ENCODE measurements at places on chromosomes 2 and 18. TPM values are rescaled to one million over a fixed set of nuclear protein-coding genes. Genes with fewer than 3 reads are reported as not detected.

The ANKRD62 gene
- not detected for total RNA-seq

The SPP2 gene
- not detected for total RNA-seq

The TANC1 gene
- total RNA-seq = 0.97 TPM

GRCh38 chr2:16221461-16222010 is 281.2 kb downstream of the MYCN start:
- DNase-seq = no peak
- no peaks in the 10 kb centered on the region for H3K36me3 ChIP-seq
- H3K27me3 ChIP-seq = peaks cover 10% of the 10 kb centered on the region

The TCF4 gene
- 1.3 TPM for total RNA-seq

The LCT gene
- 0.31 TPM for total RNA-seq

The IER3IP1 gene
- total RNA-seq = 15.4 TPM

DNA sequence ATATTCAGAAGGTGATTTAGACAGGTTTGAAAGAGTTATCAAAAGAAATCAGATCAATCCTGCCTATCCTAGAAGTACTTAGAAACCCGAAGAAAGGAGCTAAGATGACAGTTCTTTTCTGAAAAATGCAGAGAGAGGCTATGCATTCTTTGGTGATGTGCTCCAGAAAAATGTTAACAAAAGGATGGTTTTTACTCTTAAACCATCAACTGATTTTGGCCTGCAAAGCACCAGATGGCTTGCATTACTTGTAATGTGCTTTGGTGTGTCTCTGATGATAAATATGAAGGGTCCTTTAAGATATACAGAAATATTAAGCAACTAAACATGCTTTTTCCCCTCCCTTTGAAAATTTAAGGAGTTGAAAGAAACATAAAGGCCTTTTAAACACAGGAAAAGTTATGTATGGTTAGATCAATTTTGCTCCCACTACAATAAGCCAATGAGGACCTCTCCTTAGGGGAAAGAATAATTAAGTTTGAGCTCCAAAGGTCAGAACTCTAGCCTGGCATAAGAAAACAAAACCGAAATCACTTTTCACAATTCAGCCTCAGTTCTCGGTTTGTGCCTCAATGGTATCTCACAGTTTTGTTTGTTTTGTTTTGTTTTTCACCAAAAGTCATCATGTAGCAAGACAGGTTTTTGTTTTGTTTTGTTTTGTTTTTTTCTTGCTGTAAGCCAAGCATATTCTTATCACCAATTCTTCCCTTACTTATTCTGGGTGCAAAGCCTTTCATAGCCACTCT is 302.4 kb upstream of the NT5C1B start:
- peaks cover 4% of the 10 kb centered on the region for H3K36me3 ChIP-seq
- H3K27ac ChIP-seq = no peak overlapping the region
- no peak overlapping the region for H3K4me3 ChIP-seq

DNA sequence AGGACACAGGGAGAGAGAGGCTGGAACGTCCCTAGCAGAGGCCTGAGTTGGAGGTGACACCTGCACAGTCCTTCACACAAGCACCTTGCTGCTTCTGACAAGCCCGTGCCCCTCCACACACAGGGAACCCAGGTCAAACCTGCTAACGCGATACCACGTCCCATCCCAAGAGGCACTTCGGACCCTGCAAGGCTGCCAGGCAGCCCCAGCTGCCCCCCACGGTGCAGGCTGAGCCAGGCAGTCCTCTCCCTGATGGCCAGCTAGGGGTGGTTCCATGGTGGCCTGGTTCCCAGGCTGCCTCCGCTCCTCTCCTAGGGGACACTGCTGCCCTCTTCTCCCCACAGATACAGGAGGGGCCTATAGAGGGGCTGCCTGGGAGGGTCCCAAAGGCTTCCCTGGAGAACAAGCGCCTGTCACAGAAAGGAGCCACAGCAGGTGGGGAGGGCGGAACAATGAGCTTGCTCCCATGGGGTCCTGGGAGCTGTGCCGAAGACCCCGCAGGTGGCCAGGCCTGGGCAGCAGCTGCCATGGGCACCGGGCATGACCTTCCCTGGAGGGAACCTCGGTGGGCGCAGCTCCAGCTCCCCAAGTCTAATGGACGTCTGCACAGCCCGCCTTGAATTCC is 434.2 kb upstream of the MYT1L start:
- H3K4me3 ChIP-seq = no peak overlapping the region
- no peaks in the 10 kb centered on the region for H3K27me3 ChIP-seq
- H3K4me1 ChIP-seq = no peaks in the 10 kb centered on the region
- no peak overlapping the region for H3K27ac ChIP-seq
- DNase-seq = no peak

DNA sequence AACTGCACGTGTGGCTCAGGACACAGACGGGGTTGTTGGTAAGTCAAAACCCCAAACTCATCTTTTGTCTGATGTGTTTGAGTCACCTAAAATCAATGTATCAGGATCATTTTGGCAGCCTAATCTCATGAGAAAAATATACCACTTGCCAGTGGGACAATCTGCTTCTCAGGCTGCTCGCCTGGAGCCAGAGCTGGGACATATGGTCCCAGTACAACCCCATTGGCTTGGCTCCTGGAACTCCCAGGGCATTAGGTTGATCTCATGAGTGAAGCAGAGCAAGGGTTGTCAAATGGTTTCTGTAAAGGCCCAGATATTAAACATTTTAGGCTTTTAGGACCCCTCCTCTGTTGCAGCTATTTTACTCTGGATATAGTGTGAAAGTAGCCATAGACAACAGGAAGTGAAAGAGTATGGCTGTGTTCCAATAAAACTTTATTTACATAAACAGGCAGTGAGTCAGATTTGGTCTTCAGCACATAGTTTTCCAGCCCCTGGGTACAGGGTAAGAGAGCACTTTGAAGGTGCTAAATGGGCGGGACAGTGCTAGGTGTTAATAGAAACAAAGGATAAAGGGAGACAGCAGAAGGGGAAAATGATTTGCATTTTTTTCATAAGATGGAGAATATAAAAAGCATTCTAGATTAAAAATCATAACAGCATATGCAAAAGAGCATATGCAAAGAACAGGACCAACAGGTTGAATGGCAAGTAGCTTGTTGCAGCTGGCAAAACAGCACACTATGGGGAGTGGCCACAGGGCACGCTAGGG is 290.8 kb downstream of the KCNS3 start:
- peaks cover 12% of the 10 kb centered on the region for H3K27me3 ChIP-seq
- H3K4me1 ChIP-seq = no peaks in the 10 kb centered on the region
- no peak for DNase-seq
- H3K36me3 ChIP-seq = no peaks in the 10 kb centered on the region
- no peak overlapping the region for H3K4me3 ChIP-seq

GRCh38 chr18:22723773-22724172 is 209.4 kb upstream of the RBBP8 start:
- DNase-seq = no peak
- no peaks in the 10 kb centered on the region for H3K4me1 ChIP-seq
- no peak overlapping the region for H3K4me3 ChIP-seq
- no peak overlapping the region for H3K27ac ChIP-seq

The UBXN4 gene
- 81.8 TPM for total RNA-seq

DNA sequence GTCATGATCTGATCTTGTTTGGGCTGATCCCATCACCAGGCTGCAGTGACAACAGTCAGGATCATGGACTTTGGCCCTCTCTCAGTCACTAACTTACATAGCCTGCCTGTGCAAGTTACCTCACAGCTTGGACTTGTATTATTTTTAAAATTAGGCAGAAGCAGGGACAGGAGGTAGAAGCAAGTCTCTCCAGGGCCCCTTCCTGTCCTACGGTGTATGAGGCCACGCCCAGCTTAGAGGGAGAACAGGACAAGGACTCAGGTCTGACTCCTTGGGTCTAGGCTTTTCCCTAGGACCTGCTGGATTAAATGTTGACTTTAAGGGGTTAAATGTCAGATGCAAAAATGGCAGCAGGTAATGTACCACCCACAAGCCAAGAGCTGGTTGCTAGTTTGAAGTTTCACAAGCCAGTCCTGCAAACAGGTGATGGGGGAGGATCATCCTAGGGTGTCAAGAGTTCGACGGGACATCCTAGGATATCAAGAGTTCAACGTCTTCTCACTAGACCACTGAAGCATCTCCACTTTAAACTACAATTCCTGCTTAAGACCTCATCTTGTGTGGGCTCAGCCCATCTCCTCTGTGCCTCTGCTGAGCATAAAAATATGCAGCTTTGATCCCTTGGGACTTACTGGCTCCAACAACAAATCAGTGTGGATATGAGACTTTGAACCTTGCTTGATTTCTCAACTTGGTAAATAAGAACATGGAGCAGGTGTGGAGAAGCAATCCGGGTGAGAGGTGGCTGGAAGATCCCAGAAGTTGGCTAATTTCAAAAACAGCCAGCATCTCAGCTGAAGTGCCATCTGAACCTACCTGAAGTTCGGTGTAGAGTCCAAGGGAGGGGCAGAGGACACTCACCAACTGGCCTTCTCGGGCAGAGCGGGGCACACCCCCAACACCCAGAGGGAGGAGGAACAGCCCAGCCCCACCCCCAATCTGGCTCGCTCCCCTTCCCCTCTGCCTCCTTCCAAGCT is 39.5 kb downstream of the SFXN5 start:
- DNase-seq = no peak
- H3K4me3 ChIP-seq = no peak overlapping the region

GRCh38 chr2:3670941-3671340 is 12.9 kb downstream of the ALLC start:
- no peak overlapping the region for H3K27ac ChIP-seq
- no peaks in the 10 kb centered on the region for H3K36me3 ChIP-seq
- H3K27me3 ChIP-seq = peaks cover 4% of the 10 kb centered on the region
- no peak for DNase-seq
- no peak overlapping the region for H3K4me3 ChIP-seq

The CNTNAP5 gene
- not detected for total RNA-seq

DNA sequence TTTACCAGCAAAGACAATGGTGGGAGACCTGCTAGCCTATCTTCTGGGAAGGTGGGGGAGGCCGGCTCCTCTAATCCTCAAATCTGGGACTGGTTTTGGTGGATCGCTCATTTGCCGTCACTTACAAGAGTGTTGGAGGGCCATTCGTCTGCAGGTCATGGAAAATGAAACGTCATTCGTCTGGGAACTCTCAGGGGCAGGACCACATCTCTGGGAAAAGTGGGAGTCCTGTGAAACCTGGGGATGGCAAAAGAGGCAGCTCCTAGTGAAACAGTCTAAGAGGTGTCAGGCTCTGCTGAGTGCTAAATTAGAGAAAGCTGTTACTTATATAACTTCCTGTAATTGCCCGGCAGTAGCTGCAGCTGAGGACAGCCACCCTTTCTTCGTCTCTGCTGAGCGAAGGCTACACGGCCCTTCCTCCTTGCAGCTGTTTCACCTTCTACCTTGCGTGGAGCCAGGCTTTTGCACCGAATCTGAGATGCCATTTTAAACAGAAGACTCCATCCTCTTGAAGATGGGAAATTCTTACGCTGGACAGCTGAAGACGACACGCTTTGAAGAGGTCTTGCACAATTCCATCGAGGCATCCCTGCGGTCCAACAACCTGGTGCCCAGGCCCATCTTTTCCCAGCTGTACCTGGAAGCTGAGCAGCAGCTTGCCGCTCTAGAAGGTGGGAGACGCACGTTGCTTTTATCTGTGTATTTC is 22.4 kb downstream of the GREB1 start:
- no peaks in the 10 kb centered on the region for H3K36me3 ChIP-seq
- no peak for DNase-seq
- H3K27me3 ChIP-seq = peaks cover 54% of the 10 kb centered on the region
- H3K4me1 ChIP-seq = peaks cover 5% of the 10 kb centered on the region
- H3K27ac ChIP-seq = no peak overlapping the region

GRCh38 chr2:145090841-145091761 is 571.2 kb upstream of the ZEB2 start:
- H3K27ac ChIP-seq = no peak overlapping the region
- H3K36me3 ChIP-seq = no peaks in the 10 kb centered on the region
- no peak for DNase-seq

DNA sequence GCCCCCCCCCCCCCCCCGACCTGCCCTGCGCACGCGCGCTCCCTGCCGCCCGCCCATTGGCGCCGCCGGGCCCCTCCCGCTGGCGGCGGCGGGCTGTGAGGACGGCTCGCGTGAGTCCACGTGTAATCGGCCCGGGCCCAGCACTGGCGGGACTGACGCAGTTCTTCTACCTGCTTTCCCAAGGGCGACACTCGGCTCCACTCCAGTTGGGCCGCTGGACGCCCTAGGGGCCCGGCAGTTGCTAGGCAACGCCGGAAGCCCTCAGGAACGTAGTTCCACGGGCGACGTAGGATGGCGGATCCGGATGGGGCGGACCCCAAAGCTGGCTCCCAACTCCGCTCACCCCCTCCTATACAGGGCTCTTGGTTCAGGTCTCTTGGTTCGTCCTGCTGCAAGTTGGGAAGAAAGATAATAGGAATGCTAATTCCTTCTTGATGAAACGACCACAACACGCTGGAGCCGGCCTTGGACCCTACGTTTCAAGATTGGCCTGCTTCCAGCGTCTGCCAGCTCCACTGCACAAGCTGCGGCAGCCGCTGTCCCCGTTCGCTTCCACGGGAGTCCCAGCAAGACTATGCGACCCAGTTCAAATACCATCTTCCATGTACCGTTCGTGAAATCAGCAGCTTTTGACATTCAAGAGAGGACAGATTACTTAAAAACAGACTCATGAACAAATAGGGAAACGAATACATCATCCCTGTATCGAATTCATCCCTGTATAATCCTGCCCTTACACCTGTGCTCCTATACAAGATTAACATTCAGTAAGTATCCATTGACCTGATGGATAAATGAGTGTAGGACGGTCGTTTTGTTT is 415 bp upstream of the MCFD2 start:
- H3K4me3 ChIP-seq = peak overlapping the region; percentile 89
- peaks cover 47% of the 10 kb centered on the region for H3K4me1 ChIP-seq
- peak overlapping the region; percentile 84 for H3K27ac ChIP-seq

The PJVK gene
- total RNA-seq = 2.8 TPM

DNA sequence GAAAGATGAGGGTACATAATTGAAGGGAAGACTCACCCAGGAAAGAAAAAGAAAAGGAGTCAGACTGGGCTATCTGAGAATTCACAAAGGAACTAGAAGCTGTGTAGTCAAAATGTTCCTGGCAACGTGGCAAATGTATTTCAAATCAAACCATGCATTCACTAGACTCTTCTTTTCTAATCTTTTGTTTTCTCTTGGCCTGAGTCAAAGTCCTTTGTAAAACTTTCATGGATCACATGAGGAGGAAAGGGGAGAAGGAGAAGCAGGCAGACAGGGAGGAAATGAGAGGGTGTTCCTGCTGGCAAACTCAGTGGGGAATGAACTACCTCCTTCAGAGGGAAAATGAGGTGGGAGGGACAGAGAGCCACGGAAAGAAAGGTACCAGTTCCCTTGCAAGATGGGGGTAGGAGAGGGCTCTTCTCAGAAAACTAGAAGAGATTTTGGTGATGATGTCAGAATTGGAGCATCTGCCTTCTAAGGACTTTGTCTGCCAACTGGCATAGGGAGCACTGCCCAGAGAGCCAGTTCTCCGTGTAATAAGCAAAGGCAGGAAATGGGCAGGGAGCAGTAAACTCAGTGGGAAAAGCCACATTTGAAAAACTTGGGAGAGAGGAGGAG is 51.4 kb downstream of the SLC8A1 start:
- H3K27me3 ChIP-seq = no peaks in the 10 kb centered on the region
- no peak overlapping the region for H3K27ac ChIP-seq
- H3K4me3 ChIP-seq = no peak overlapping the region
- H3K4me1 ChIP-seq = no peaks in the 10 kb centered on the region
- DNase-seq = no peak

DNA sequence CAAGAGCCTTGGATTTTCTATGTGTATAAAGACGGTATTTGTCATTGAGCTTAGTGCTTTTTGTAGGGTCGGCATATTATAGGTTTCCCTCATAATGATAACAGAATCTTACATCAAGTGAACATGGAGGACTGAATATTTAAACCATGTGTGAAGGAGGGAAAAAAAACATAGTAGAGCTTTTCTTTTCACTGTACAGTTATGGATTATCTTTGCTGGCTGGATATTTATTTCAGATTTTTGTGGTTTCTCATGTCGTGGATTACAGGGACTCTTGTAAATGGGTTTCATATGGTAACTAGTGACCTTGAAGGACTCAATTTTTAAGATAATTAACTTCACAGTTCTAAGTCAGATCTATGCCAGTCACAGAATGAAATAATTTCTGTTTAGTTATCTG is 330.2 kb upstream of the NRP2 start:
- H3K4me3 ChIP-seq = no peak overlapping the region
- peaks cover 3% of the 10 kb centered on the region for H3K27me3 ChIP-seq
- no peak overlapping the region for H3K27ac ChIP-seq

Measured in activated naive CD8-positive, alpha-beta T cell treated with anti-CD3 and anti-CD28 coated beads for 36 hours (primary cell).